ENCODE measurements at places on chromosomes 4 and X. TPM values are rescaled to one million over a fixed set of nuclear protein-coding genes. Genes with fewer than 3 reads are reported as not detected.

EDA2R gene
- 1.1 TPM for total RNA-seq

SULT1E1 gene
- total RNA-seq, result not detected

SORBS2 gene
- 33.0 TPM for total RNA-seq

RBMXL3 gene
- total RNA-seq, result not detected

USP17L20 gene
- not detected for total RNA-seq

WDR19 gene
- total RNA-seq, result 68.5 TPM

SSX4B gene
- not detected for total RNA-seq

TIGD4 gene
- 0.34 TPM for total RNA-seq

ASB12 gene
- total RNA-seq, result not detected

PCDH7 gene
- total RNA-seq, result 0.94 TPM

SMR3B gene
- total RNA-seq, result not detected

FAM199X gene
- 43.2 TPM for total RNA-seq

TCEANC gene
- total RNA-seq, result 5.9 TPM

BEX5 gene
- total RNA-seq, result 3.8 TPM

PRR32 gene
- total RNA-seq, result not detected

TLR6 gene
- 19.2 TPM for total RNA-seq

ZCCHC12 gene
- total RNA-seq, result 0.17 TPM

ARSJ gene
- 1.1 TPM for total RNA-seq

IL21 gene
- total RNA-seq, result not detected

CFAP299 gene
- total RNA-seq, result not detected

SNCA gene
- 8.2 TPM for total RNA-seq

C4orf36 gene
- 0.88 TPM for total RNA-seq

CACNA1F gene
- under 0.01 TPM for total RNA-seq

CT55 gene
- total RNA-seq, result not detected

GPR50 gene
- total RNA-seq, result not detected

MID1IP1 gene
- 30.0 TPM for total RNA-seq
